ENCODE measurements at places on chromosomes 13 and 19.

GRCh38 chr19:44571830-44572580 is 41.4 kb upstream of the IGSF23 start:
- DNase-seq = no peak

GRCh38 chr19:7931221-7932061 is 5.5 kb upstream of the CTXN1 start:
- DNase-seq = no peak

DNA sequence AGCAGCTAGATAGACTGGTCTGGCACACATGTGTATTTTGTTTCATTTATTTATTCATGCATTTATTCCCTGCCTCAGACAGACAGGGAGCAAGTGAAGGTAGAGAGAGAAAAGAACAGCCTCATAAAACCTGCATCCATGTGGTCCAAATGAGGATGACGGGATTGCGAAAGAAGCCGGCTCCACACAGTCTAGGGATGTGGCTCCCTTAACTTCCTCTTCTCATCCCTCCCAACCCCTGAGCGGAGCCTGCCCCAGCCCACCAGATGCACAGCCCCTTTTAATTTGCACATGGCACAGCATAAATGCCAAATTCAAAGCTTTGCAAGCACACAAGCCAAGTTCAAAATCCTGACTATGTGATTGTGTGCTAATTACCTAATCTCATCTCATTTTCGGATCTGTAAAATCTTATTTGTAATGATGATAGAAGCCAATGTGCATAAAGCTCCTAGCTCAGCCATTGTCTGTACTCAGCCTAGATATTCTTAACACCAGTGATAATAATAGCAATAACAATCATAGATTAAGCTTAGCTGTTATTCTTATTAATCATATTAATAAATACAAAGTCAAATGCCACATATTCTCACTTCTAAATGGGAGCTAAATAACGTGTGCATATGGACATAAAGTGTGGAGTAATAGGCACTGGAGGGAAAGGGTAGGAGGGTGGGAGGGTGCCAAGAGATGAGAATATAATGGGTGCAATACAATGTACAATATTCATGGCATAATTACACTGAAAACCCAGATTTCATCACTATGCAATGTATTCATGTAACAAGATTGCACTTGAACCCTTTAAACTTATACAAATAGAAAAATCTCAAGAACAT is 156.3 kb downstream of the DCT start:
- no peak for DNase-seq

DNA sequence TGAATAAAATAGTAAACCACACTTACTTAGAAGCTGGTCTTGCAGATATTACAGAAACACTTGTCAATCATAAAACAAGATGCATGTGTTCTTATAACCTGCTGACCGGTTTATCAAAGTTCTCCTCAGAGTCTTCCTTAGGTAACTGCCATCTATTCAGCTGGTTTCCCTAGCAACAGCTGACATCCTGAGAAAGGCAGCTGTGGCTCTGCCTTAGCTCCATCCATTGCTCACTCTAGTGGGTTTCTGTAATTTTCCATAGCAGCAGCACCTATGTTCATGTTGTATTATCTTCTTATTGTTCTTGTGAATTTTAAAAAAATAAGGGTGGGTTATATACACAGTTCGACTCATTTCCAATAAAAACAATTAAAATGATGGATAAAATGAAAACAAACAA is 87.8 kb downstream of the RAP2A start:
- DNase-seq = no peak

DNA sequence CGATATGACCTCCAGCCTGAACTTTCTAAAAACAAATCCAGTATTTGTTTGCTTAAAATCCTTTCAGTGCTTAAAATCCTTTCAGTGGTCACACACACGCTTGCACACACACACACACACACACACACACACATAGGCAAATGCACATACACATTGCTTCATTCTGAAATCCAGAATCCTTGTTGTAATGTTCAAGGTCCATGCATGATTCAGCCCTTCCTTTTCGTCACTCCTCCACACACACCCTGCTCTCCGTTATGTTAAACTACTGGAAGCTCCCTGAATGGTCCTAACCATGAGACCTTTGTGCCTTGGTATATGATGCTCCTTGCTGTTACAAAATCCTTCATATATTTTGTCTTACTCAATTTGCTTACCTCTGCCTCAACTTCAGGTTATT is 44.9 kb downstream of the SERTM1 start:
- DNase-seq = no peak

GRCh38 chr13:37442996-37443395 is 155.6 kb downstream of the POSTN start:
- no peak for DNase-seq

- DNase-seq = no peak
These were observed 30.3 kb upstream of the FRY start for GRCh38 chr13:32001154-32001768.

- no peak for DNase-seq
These were observed 344.5 kb downstream of the KCNRG start for GRCh38 chr13:50359779-50360178.

DNA sequence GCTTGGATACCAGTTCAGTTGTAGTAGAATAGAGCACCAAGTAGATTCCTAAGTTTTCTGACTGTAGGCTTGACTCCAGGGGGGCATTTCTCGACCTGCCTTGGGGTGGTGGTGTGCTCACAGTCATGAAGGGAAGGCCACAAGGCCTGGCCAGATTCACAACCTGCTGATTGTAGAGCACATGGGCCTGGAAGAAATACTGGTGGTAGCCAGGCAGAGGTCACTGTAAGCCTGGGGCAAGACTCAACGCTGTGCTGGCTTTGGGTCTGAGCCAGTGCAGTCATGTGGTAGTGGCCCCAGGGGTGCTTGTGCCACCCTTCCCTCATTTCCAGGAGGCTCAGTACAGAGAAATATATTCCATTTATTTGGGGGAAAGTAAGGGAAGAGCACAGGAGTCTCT is 832.3 kb upstream of the SLC10A2 start:
- no peak for DNase-seq

GRCh38 chr19:9644472-9644871 is 23.4 kb upstream of the ZNF561 start:
- no peak for DNase-seq

DNA sequence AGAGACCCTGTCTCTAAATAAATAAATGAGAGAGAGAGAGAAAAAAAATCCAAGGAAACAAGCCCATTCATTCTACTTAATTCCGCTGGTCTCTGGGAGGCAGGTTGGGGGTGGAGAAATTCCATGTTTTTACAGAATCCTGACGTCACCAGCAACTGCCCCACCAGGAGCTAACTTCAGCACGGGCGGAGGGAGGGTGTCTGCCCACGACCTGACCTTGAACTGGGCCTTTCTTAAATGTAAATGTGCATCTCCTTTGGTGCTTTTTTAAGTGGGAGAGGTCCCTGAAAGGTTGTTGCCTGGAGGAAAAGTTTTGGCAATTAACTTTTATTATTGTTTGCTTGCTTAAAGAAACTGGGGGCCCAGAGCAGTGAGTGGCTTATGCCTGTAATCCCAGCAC is 15.5 kb downstream of the KLF2 start:
- DNase-seq = no peak

DNA sequence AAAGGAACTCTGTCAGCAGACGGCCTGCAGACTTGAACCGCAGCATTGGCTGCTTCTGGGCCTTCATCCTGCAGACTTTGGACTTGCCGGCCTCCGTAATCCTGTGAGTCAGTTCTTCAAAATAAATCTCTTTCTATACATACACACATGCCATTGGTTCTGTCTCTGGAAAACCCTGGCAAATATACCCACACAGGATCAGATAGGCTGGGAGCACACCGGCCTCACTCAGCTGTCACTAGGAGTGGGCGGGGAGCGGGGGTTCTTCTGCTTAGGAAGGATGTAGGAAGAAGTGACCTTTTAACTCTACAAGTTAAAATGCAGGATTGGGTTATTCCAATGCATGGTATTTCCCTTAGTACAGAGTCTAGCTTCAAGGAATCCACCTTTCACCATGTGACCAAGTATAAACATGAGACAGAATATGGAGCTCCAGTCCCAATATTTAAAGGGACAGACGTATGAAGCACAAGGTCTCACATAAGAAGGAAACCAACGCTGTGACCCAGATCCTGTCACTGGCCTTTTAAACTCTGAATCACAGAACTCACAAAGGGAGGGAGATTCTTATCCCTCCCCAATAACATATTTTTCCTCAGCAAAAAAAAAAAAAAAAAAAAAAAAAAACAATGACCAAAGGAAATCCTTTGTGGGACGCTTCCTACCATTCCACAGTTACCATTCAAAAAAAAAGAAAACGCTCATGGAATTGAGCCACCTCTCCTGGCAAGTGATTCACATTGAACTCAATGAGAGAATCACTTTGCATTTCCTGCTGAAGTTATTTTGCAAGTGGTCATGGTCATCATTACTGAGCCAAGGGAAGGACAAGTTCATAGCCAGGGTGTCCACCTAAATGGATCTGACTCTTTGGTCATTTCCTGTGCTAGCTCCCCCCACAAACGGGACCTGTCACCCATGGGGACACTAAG is 352.9 kb downstream of the FOXO1 start:
- no peak for DNase-seq

GRCh38 chr19:51187395-51188226 is 37.3 kb upstream of the CD33 start:
- DNase-seq = no peak

- DNase-seq = no peak
These were observed 22.2 kb upstream of the SPRYD7 start for GRCh38 chr13:49958321-49958720.

DNA sequence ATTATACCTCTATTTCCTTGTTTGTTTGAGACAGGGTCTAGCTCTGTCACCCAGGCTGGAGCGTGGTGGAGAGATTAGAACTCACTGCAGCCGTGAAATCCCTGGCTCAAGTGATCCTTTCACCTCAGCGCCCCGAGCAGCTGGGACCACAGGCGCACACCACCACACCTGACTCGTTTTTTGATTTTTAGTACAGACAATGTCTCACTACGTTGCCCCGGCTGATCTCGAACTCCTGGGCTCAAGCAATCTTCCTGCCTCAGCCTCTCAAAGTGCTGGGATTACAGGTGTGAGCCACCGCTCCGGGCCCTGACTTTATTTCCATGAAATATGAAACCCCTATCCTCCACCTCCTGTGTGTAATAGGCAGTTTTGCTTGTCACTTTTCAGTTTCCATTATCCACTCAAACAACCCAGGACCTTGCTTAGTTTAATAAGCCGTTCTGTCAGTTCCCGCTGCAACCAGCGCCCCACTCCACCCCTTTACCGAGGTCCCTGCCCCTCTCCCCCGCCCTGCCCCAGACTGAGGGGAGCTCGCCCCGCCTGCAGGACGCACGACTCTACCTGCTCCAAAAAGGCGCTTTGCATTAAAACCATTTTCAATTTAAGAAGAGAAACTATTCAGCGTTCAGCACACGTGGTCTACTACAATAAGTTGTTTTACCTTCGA is 16.9 kb downstream of the ZNF816 start:
- DNase-seq = no peak

DNA sequence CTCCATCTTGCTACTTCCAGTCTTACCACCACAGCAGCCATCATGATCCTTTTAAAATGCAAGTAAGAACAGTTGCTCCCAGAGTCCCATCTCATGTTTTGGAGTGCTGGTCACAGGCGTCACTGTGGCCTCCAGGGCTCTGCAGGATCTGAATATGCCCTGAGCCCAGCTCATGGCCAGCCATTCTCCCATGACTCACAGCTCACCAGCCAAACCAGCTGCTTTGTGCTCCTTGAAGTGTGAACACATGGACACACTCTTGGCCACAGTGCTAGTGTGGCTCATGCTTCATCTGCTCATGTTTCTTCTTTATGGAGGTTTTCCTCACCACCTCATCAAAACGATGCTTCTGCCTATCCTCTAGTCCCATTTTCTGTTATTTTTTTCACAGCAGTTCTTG is 466.5 kb downstream of the UQCRFS1 start:
- DNase-seq = no peak

- DNase-seq = no peak
These were observed 116.9 kb downstream of the KCTD12 start for GRCh38 chr13:76769271-76769791.

DNA sequence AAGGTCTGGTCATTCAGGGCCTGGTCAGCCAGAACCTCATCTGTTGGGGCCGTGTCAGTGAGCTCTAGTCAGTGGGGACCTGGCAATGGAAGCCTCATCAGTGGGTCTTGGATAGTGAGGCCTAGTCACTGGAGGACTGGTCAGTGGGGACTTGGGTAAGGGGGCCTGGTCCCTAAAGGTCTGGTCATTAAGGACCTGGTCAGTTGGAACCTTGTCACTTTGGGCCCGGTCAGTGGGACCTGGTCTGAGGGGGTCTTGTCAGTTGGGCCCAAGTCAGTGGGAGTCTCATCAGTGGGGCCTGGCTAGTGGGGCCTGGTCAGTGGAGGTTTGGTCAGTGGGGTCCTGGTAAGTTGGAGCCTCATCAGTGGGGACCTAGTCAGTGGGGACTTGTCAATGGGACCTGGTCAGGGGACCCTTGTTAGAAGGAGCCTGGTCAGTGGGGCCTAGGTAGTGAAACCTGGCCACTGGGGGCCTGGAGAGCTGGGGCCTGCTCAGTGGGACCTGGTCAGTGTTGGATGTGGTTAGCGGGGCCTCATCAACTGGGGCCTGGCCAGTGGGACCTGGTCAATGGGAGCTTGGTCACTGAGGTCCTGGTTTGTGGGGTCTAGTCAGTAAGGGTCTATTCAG is 43.7 kb upstream of the TPM4 start:
- DNase-seq = no peak

DNA sequence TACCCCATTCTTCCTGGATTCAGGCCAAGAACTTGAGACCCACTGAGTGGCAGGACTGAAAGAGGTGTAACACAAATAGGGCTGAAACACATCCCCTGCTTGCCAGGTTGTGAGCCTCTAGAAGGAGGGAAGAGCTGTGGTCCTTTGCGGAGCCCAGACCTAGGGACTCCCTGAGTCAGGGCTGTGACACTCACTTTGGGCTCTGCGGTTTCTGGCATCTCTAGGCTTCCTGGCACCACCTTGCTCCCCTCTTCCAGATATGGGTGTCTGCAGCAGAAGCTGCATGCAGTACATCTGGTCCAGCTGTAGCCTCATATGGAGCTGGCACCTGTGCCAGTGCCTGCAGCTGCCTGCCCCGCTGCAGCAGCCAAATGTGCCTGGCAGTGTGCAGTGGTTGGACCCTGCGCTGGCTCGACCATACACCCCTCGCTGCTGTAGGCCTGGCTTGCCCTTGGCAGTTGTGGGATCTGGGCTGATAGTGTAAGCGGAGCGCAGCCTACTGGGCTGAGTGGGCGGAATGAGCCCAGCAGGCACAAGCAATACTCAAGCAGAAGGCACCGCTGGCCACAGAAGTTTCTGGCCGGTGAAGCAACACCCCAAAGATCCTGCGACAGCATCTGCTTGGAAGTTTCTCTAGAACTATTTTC is 290.4 kb downstream of the SLITRK6 start:
- no peak for DNase-seq

DNA sequence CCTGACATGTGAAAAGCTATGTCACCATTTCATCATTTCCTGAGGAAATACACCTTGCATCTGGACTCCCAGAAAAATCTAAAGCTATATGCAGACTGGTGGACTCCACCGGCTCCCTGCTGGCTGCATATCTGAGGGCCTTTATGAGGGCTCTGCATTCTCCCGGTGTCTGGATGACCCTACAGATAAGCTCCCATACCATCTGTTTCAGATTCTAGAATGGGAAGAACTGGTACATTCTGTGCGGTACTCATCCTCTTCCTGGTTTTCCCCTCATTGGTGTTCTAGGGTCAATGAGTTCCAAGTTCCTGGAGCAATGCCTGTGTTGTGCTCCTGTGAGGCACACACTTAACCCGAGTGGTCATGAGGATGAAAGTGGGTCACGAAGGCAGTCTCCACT is 60.4 kb downstream of the COL4A1 start:
- DNase-seq = no peak

- DNase-seq = no peak
These were observed 81.2 kb downstream of the STARD13 start for GRCh38 chr13:33204130-33204927.
